ENCODE measurements at places on chromosomes 4 and X.

GRCh38 chr4:11286533-11286932 lies 142.2 kb downstream of the HS3ST1 start:
- no peak for DNase-seq

DNA sequence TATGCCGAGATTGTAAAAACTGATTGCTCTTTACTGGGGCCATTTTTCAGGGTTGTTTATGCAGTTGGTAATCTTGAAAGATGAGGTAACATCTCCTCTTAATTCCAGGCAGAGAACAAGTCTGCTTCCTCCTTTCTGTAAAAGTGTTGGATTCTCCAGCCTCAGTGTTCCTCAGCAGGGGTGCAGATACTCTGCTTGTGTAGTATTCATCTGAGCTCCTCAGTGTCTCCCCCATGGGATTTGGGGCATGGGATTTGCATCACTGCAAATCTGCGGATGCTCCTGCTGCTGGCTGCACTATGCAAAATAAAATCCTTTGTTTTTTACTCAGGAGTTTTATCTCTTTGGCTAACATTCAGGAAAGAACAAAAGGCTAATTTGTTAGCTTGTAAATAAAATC lies 104.9 kb upstream of the ATP8A1 start:
- DNase-seq, result no peak

DNA sequence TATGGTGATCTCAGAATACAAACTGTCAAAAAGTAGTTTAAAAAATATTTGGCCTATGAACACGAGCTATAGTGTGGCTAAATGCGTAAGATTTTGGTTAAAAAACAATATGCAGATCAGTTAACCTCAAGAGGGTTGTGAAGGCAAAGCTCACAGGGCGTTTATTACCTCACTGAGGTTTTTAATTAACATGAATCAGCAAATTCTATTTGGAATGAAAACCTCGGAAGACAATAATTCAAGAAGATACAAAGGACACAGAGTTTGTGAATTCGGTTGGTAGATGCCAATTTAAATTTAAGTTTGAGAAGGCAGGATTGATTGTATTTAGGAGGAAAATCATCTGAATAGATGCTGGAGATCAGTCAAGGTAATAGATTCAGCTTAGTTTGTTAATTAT lies 1434.6 kb downstream of the C4orf33 start:
- no peak for DNase-seq

GRCh38 chr4:95377366-95377900 lies 171.3 kb downstream of the UNC5C start:
- DNase-seq, result no peak

All from RCC 7860 (cell line).